HT-29 (cell line): ENCODE measurements at places on chromosomes 1 and 21. TPM values are rescaled to one million over a fixed set of nuclear protein-coding genes. Genes with fewer than 3 reads are reported as not detected.

Gene EPS8L3
- 107 and 120 TPM in 2 replicates for total RNA-seq

Gene LCE1B
- total RNA-seq, result not detected in 2 replicates

Gene RXRG
- total RNA-seq, result not detected in 2 replicates

Gene MAP3K21
- total RNA-seq, result 10.1 and 10.8 TPM in 2 replicates

Gene LCE6A
- total RNA-seq, result not detected in 2 replicates

Gene TNFSF18
- not detected in 2 replicates for total RNA-seq

Gene SPRR2B
- not detected in 2 replicates for total RNA-seq
